ENCODE measurements at places on chromosomes 4 and X. TPM values are rescaled to one million over a fixed set of nuclear protein-coding genes. Genes with fewer than 3 reads are reported as not detected.

Gene TMEM35A
- polyA plus RNA-seq = 1.5 TPM

Gene HOPX
- polyA plus RNA-seq = 10.0 TPM

Gene ZNF81
- 3.8 TPM for polyA plus RNA-seq

Gene CDKL2
- polyA plus RNA-seq = not detected

Gene GPRASP1
- 9.8 TPM for polyA plus RNA-seq

Gene MAGEA8
- polyA plus RNA-seq = 0.10 TPM

Gene HERC5
- 2.3 TPM for polyA plus RNA-seq

Gene DGKK
- not detected for polyA plus RNA-seq

Gene IL21
- not detected for polyA plus RNA-seq

Gene CDX4
- polyA plus RNA-seq = not detected

Gene CFI
- 7.3 TPM for polyA plus RNA-seq

Gene GAGE12H
- not detected for polyA plus RNA-seq

Gene NAA11
- polyA plus RNA-seq = 0.86 TPM

Measured in hindlimb muscle (tissue), 1 donor.